T1000 (cell line): ENCODE measurements at places on chromosomes 2 and 18.

DNA sequence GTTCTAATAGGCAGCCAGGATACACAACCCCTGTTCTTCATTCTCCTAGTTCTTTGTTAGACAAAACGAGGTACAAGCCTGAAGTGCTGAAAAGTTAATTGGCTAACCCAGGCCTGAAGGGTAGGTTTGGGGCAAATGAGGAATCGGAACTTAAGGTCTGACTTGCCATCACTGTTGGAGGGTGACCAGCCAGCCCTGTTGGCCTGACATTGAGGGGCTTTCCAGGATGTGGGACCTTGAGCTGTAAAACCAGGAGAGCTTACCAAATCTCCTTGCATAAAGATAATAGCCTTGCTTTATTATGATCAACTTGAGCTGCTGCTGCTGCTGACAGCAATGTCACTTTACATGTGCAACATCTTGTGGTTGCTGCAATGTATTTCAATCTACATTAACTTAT is 256.0 kb downstream of the VAPA start:
- no peak for DNase-seq

DNA sequence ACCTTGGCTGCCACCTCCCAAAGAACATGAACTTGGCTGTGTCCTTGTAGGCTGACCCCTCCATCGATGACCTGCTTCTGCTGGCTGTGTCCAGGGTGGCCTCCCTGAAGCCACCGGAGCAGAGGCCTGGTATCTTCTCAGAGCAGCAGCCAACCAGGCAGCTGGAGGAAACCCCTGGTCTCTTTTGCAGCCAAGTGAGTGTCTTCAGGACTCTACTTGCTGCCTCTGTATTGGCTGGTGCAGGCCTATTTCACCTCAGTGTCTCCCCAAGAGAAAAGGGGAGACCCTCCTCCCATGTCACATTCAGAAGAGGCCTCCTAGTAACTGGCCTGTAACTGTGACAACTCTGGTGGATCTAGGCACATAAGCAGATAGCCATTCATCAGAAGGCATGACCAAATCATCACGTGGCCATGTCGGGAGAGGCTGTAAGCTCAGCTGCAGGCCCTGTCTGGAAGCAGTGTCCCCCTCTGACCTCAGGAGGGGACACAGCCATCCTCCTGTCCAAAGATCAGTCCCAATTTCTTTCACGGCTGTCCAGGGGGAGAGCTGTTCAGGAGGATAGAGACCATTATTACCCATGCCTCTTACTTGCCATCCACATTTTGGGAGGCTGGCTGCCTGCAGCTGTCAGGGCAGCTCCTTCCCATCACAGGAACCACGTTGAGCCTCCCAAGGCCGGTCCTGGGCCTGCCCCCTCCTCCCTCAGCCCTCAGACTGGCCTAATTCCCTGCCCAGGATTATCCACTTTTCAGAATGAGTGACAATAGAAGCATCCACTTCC is 20.9 kb upstream of the ROCK2 start:
- no peak for DNase-seq

DNA sequence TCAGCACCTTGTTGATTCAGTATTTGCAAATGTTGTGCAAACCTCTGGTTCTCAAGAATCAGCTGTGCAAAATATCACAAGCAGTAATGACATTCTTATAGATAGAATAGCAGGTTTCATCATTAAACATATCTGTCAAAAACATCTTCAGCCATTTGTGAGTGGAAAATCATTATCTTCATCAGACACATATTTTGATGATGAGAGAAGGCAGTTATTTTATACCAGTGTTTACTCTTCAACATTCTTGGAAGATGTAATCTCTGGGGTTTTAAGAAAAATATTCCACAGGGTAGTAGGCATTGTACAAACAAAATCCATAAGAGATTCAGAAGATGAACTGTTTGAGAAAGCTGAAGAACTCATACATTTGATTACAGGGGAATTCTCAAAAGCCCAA is 64.3 kb downstream of the FSIP2 start:
- DNase-seq = no peak

GRCh38 chr2:215811409-215812345 is 201.7 kb downstream of the MREG start:
- DNase-seq = no peak

- no peak for DNase-seq
Measured at GRCh38 chr2:190627448-190628412, 21.2 kb upstream of the NAB1 start.

GRCh38 chr2:84851876-84852275 is 29.0 kb downstream of the TRABD2A start:
- DNase-seq = no peak

DNA sequence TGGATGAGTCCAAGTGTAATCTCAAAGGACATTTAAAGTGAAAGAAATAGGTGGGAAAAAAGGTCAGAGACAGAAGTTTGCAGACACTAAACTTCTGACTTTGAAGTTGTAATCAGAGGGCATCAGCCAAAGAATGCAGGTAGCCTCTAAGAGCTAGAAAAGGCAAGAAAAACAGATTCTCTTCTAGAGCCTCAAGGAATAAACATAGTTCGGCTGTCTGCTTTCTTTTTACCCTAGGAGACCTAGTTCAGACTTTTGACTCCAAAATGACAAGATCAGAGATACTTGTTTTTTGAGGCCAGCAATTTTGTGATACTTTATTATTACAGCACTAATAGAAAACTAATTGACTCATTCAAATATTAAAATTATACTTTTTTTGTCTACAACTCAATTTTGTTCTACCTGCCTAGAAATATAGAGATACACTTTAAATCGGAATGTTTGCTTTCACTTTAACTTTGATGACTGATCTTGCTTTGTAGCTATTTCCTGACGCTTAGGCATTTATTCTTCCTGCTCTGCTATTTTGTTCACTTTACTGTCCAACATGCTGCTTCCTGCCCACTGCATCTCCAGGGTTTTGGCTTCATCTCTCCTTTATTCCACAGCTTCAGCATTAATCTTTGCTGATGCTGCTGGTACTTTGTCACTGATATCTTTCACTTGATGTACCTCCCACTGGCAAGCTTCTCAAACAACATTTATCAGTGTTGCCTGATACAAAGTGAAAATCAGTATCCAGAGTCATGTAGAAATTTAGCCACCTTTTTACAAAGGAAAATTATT is 272.5 kb downstream of the DSEL start:
- no peak for DNase-seq

GRCh38 chr2:133405252-133405651 is 163.0 kb downstream of the NCKAP5 start:
- no peak for DNase-seq

GRCh38 chr2:3638456-3638810 is 19.6 kb upstream of the ALLC start:
- DNase-seq = no peak
